NCI-H2171 treated with DMSO at 0.1 percent for 48 hours (cell line): ENCODE measurements at places on chromosomes 7 and 10.
A peak's percentile ranks its signal among the peaks of the same experiment; 100 is the strongest.

DNA sequence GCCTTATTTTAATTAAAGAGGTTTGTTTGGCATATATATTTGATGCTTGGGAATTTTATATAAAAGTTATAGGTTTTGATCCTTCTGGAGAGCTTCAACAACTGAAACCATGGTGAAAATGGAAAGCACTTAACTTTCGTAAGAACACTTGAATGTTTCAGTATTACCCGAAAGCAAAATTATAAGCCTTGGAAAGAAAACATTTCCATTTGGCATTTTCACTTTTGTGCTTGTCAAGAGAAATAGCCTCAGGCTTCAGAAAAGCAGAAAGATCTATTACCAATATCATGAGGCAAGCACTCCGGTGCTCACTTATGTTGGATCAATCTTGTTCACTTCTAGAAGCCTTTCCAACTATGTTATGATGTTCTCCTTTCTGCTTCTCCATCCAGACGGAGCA, 256.0 kb downstream of the TRIL start:
- DNase-seq = no peak

- no peak for DNase-seq
These were observed 99.4 kb downstream of the PARD3 start for GRCh38 chr10:34715511-34716187.

- DNase-seq = no peak
These were observed 16.9 kb downstream of the GFRA1 start for GRCh38 chr10:116255886-116256751.

DNA sequence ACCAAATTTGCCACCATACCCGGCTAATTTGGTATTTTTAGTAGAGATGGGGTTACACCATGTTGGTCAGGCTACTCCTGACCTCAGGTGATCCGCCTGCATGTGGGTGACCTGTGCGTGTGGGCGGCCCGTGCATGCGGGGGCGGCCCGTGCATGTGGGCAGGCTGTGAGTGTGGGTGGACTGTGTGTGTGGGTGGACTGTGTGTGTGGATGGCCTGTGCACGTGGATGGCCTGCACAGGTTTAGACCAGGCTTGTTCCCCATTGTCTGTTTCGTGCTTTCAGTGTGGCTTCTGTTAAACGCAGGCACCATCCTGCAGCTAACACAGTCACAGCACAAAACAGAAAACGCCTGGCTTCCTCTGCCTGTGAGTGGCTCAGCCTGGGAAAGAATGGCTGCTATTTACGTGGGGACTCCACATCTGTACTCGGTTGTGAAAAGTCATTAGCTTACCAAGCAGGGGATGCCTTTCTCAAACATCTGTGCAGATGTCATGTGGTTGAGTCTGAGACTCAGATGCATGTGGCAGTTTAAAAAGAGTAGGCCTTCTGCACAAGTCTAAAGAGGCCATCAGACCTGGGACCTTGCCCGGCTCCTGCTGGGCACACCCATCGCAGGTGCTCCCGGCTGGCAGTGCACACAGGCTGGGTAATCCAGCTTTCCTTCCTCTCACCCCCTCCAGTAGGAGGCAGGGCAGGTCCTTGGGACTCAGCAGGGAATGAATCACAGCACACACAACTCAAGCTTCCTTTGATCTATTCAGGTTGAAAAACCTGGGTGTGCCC, 91.6 kb downstream of the COBL start:
- no peak for DNase-seq

GRCh38 chr7:150800581-150801241, at the start of gene TMEM176A:
Gene TMEM176A (plus strand): TSS chr7:150800769. CDS start chr7:150801551, 782 bp downstream.
- no peak for DNase-seq

DNA sequence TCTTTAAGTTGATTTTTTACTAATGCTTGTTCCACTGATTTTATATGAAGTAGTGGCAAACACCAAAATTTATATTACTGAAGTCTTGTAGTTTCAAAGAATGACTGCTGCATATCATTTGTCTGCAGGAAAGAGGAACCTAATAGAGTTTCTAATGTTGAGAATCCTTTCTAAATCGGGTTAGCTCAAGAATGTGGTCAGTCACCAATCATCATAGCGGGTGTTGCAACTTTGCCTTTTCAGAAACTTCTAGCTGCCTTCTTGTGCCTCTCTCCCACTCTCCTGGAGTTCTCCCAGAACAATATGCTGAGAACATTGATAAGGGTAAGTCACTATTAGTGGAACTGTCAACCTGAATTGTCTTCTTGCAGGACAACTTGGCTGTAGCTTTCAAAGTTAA, 524.8 kb upstream of the SORCS1 start:
- no peak for DNase-seq

DNA sequence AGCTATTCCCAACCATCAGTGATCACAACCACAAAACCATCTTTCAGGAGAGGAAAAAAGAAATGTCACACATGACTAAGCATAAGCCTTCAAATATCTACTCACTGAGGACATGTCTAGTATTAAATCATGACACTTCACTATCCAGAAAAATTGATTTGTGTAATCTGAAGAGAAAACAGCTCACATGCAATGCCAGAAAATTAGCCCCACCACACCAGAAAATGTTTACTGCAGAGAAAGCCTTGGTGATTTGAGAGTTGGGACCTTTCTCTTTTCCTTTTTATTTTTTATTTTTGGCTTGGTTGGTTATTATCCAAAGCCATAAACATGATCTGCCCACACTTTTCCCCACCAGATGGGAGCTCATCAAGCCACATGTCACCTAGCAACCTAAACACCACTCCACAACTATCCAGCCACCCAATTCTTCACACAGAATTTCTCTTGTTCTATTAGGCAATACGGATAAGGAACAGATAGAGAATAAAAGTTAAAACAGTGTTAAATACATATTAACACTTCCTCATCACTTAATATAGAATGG, 3.1 kb downstream of the PARD3 start:
- peak; percentile 51 for DNase-seq
